ENCODE measurements at places on chromosomes 1 and 21.

DNA sequence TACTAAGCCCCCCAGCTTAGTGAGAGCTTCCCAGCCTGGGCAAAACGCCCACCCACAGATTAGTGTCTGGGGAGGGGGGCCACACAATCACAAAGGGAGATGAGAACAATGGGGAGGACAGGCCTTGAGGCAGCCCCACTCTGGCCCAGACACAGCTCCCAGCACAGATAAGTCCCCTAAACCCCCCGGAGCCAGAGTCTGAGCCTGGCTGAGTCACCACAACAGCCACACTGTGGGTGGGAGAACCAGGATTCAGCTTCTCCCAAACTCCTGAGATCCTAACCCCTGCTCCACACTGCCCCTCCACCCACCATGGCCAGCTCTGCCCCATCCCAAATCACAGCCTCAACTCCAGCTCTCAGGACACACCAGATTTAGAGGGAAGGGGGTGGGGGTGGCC is 4.2 kb downstream of the NECTIN4 start:
- no peak for DNase-seq

DNA sequence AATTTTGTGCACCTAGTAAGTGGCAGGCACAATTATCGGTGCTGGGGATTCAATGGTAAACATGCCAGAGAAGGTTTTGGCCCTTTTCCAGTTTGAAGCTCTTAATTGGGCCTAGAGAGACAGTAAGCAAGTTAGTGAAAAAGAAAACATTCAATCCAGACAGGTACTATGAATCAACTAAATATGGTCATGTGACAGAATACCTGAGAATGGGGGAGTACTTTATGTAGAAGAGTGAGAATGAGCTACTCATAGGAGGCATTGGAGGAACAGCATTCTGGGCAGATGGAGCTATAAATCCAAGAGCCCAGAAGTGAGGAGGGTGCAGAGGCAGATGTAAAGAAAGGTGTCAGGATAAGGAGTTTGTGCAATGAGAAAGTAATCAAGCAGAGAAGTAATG is 1017.9 kb downstream of the ADGRL2 start:
- DNase-seq = no peak

DNA sequence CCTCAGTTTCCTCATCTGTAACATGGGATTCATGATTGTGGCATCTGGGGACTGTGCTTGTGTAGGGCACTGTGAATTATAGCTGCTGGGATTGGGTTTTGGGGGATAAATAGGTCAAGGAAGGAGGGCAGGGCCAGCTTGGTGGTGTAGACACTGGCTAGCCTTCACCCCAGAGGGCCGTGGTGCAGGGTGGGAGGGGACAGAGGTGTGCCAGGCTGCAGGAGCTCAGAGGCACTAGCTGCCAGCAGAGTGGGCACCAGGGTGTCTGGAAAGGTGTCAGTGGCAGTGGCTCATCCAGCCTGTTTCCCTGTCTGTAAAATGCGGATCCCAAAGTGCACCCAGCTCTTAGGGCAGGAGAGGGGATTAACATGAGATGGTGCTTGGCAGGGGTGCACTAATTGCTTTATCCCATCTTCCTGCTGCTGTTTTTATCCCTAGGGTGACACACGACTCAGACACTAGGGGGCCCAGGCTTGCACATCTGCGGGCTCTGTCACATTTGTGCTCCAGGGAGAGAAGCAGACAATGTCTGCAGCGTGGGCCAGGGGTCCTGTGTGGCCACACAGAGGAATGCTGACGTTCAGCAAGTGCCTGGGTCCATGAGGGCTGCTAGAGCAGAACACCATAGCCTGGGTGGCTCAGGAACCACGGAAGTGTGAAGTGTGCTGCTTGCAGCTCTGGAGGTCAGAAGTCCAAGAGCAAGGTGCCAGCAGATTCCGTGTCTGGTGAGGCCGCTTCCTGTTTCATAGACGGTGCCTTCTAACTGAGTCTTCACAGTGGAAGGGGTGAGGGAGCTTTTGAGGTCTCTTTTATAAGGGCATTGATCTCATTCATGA is 19.3 kb downstream of the OBSCN start:
- DNase-seq = no peak

GRCh38 chr21:37986751-37987399 is 70.6 kb upstream of the KCNJ6 start:
- DNase-seq = no peak

GRCh38 chr1:93816970-93817678 is 61.9 kb downstream of the DNTTIP2 start:
- DNase-seq = no peak

- peak; percentile 9 for DNase-seq
Observed at GRCh38 chr1:201119206-201120197, 7.3 kb upstream of the CACNA1S start.

GRCh38 chr1:172320733-172321132 is 99.8 kb upstream of the C1orf105 start:
- DNase-seq = no peak

- no peak for DNase-seq
Observed at GRCh38 chr1:161282991-161283390, 24.4 kb downstream of the PCP4L1 start.

DNA sequence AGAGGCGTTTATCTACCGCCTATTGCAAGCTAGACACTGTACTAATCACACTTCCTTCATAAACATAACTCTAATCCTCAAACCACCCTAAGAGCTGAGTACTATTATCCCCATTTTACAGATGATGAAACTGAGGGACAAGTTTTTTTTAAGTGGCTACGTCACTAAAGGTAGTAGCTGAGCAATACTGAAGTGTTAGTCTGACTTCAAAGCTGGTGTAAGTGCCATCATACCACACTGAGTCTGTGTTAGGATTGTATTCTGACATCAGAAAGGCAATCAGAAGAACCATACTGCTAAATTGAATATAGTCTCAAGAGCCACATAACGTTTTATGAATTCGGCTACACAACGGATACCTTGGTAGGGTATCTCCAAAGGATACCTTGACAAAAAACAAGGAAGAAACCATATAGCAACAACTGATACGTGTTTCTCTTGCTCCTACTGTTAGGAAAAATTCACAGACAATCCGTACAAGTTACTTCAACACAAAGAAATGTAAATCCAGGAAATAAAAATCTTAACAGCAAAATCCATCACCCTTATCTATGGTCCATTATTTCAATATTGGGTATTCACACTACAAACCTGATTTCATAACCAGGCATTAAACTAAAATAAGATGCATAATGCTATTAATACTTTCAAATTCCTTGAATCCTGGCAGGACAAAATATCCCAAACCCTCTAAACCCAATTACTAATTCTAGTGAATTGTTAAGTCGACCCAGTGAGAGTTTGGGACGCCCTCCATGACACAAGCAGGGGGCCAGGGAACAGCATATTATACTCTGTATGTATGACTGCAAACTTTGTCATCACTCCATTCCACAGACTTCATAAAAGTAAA is 1.6 kb downstream of the TP53BP2 start:
- no peak for DNase-seq

DNA sequence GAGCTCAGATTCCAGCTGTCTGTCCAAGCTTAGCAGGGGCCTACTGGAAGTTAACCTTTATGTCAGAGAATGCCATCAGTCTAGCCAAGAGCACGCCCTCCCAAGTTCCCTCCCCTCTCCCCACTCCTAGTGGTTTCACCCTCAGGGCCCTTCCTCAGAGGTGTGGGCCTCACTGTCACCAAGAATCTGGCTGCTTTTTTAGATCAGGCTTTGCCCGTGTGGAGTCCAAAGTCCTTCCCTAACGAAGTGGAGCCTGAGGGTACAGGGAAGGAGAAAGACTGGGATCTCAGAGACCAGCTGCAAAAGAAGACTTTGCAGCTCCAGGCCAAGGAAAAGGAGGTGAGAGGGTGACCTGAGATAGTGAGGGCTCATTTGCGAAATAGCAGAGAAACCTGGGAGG is 4.1 kb downstream of the C1orf74 start:
- DNase-seq = no peak

GRCh38 chr1:94768036-94768435 is 52.1 kb upstream of the SLC44A3 start:
- DNase-seq = no peak

GRCh38 chr1:191575746-191576145 is 582.5 kb upstream of the RGS18 start:
- no peak for DNase-seq

DNA sequence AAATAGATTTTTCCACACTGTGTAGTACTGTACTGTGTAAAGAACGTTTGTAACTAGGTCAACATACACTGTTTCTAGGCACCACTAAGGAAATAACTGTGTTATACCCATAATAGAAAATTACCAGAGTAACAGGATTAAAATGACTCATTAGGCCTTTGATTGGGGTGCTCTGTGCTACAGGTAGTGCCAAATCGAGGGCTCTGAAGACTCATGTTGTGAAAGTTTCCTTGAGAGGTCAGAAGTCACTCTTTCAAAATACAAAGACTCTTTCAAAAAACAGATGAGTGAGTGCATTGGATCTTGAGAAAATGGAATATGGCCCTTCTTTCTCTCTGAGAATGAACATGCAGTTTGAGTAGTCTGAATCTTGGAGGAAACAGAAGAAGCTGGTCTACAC is 143.0 kb downstream of the MRPL39 start:
- no peak for DNase-seq

DNA sequence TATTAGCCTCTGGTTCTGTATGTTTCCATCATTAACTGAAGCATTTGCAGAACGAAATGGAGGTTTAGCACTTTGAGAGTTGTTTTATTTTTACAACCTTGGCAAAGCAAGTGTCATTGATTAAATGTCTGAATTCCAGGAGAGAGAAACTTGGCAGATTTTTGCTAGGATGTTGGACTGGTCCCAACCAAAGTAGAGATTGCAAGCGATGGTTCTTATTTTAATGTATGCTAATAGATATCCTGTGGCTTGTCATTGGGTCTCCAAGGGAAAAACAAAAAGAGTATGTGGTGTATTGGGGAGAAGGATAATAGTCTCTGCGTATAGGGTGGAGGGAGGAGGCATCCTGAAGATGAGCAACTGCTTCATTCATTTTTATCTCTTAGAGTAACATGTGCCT is 457.2 kb upstream of the RUNX1 start:
- DNase-seq = no peak

DNA sequence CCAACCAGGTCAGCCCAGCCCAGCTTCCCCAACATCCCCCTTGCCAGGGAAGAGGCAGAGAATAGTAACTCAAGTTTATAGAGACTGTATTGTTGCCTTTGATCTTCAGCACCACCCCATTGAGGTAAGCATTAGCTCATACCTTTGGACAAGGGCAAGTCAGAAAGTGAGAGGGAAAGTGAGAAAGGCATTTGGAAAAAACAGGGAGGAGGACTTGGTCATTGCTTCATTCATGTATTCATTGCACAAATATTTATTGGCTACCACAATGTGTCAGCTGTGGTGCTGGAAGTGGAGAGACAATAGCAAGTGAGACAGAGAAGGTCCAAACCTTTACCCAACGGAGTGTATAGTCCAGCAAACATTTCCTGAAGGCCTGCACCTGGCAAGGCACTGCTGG is 561.2 kb downstream of the KIF26B start:
- DNase-seq = no peak

DNA sequence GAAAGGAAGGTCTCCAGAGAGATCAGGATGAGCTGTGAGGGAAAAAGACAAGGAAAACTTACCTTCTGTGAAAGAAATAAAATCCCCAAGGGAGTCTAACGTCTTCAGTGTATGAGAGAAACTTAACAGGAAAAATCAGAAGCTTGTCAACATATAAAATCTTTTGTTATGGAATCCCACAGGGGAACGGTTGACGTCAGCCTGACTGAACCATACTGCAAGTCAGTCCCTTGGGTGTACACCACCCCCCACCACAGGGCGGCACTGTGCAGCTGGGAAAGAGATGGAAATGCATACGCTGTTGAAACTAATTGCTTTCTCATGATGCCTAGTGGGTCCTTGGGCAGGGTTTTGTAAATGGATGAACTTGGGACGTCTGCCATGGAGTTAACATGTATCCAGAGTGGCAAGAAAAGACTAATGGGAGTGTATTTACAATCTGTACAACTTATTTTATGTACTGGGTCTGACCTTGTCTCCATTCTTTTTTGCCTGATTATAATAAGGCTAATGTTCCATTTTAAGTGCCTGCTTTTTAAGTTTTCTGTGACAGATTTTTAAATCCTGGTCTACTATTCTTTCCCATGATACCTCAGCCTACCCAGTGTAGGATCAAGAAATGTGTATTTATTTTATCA is 22.7 kb downstream of the UTP25 start:
- DNase-seq = no peak

GRCh38 chr1:172211221-172211620 is 209.3 kb upstream of the C1orf105 start:
- no peak for DNase-seq

DNA sequence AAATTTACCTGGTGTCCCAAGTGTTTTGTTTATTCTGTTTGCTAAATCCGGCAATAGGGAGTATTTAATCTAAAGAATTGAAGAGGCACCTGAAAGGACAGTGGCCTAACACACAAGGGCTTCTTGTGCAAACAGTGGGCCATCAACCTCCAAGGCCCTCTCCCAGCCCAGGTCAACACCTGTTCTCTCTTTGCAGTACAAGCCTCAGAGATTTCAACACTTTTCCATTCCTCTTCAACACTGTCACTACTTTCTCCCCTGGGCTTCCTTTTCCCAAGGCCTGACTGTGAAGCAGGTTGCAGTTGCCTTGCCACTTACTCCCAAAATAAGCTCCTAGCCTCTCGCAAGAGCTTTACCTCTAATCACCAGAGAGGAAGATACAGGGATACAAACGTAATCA is 3.2 kb upstream of the SNAPIN start:
- no peak for DNase-seq

GRCh38 chr1:47824716-47825115 is 172.5 kb downstream of the TRABD2B start:
- DNase-seq = no peak

- DNase-seq = no peak
Observed at GRCh38 chr1:218959784-218960183, 213.9 kb upstream of the LYPLAL1 start.

DNA sequence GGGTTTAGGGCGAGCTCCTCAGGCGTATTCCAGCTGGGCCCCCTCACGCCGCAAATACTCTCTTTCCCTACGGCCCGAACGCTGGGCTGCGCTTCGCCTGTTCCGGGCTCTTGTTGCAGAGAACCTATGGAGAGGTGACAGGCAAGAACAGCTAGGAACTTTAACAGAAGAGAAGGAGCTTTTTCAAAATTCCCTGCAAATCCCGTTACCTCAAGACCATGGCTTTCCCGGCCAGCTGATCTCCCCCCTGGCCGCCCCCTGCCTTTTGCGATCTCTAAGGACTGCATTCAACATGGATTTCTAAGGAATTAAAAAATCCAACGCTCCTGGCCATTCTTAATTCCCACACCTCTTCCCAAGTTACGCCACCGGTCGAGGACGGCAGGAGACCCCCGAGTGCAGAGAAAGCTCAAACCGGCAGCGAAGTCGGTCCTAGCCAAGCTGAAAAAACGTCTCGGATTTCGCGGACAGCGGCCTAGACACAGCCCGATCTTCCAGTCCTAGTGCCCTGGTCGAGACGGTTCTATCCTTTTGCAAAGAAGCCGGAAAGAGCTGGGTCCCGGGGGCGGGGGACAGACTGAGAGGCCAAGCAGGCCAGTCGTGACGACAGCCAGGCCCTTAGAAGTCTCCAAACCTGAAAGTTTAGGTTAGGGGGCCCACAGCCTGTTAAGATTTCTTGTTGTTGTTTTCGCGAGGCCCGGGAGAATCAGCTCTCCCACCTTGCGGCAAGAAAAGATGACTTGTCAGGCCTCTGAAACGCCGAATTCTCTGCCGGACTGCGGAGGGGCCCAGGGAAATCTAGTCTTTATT is 1.1 kb upstream of the TBX15 start:
- no peak for DNase-seq

All from stimulated activated CD8-positive, alpha-beta memory T cell treated with anti-CD3 and anti-CD28 coated beads, Interleukin-7, amount 100 ng/mL, for 4 hours (primary cell).